Midbrain (tissue), 1 donor: ENCODE measurements at places on chromosomes 6 and 20.

- peak; percentile 42 for DNase-seq
Measured at GRCh38 chr6:70289299-70289698, 13.6 kb downstream of the COL9A1 start.

GRCh38 chr6:38391206-38391605, 248.5 kb downstream of the BTBD9 start:
- no peak for DNase-seq

DNA sequence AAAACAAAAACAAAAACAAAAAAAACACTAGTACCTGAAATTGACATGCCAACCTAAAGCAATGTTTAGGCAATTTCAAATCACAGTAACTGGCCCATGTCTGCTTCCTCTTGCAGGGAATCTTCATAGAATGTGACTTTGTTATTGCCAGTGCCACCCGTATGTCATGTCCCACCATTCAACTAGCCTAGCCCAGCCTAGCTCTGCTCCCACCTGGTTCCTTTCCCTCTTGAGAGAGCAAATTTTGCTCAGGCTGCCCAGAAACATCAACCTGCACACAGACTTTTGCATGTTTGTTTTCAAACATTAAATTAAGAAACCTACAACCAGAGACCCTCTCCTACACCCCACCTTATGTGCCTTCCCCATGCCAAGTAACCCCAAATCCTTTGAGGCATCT, 124.8 kb upstream of the SLC2A12 start:
- DNase-seq, result peak; percentile 56

DNA sequence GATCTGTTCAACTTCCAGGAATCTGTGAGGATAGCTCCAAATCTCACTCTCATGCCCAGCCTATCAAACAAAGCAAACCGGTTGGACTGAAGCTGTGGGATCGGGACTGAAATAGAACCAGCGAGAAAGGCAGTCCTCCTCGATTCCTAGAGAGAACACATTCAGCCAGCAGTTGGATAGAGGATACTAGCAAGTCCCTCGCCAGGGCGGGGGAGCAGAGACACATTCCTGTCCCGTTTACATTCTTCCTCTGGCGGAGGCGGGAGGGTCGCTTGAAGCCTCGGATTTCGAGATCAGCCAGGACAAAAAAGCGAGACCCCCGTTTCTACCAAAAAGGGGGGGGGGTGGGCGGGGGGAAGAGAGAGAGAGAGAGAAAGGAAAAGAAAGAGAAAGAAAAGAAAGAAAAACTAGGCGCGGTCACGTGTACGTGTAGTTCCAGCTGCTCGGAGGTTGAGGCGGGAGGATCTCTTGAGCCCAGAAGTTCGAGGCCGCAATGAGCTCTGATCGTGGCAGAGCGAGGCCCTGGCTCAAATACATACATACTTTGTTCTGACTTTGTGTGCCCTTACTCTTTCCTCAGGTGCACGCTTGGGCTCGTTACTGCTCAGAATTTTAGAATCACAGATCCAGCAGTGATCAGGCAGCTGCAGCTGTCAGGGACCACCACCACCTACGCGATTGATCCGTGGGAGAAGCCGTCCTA, 19.5 kb downstream of the ZNF311 start:
- DNase-seq, result peak; percentile 82

GRCh38 chr6:85429346-85429745, 20.5 kb upstream of the NT5E start:
- no peak for DNase-seq

- no peak for DNase-seq
Measured at GRCh38 chr6:10309457-10310329, 105.2 kb downstream of the TFAP2A start.

DNA sequence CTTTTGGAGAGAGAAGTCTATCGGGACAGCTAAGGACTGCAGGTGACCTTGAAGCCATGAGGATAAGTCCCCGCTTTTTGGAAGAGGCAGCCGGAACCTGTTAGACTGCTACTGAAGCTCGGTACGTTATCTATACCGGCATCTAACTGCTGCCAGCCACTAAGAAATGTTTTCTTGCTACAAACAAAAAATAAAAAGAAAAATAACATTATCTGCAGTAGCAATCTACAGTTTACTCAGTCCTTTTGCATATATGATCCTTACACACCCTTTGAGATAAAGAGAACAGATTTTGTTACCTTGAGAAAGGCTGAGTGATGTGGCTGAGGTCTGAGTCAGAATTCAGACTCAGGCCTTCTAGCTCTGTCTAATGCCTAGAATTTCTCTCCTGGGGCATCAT, 314.6 kb downstream of the CDH26 start:
- no peak for DNase-seq

DNA sequence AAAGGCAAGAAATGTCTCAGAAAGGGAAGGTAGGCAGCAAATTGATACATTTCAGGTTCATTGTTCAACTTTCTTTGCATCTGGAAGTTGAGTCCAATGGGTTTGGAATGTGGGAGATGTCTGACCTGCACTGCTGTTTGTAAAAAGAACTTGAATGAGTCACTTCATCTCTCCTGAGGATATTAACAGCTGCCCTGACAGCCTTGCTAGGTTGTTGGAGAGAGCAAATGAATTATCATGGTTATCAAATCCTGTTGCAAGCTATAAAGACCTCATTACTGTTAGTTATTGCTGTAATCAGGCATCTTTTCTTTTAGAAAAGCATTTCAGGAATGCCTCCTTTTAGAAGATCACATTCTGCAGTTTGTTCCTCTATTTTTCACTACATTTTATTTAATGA, 23.0 kb upstream of the FLRT3 start:
- DNase-seq, result no peak

DNA sequence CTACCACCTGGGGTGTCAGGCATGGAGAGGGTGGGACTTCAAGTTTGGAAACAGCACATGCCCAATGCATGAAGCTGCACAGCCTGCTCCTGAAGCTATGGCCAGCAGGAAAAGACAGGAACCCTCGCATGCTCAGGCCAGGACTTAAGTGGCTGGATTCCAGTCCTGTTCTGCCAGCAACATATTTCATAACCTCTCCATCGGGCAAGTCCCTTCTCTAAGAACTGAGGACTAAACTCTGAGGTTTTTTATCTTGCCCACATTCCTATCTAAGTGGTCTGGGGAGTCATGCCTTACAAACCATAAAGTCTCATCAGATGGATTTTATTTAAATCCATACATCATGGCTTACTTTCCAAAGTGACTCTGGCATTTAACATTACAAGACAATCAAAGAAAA, 27.5 kb upstream of the AGPAT4 start:
- DNase-seq, result no peak

- DNase-seq, result no peak
Measured at GRCh38 chr6:45513843-45514242, 136.1 kb upstream of the SUPT3H start.

- peak; percentile 59 for DNase-seq
Measured at GRCh38 chr6:167826230-167826895, 348 bp upstream of the AFDN start.

DNA sequence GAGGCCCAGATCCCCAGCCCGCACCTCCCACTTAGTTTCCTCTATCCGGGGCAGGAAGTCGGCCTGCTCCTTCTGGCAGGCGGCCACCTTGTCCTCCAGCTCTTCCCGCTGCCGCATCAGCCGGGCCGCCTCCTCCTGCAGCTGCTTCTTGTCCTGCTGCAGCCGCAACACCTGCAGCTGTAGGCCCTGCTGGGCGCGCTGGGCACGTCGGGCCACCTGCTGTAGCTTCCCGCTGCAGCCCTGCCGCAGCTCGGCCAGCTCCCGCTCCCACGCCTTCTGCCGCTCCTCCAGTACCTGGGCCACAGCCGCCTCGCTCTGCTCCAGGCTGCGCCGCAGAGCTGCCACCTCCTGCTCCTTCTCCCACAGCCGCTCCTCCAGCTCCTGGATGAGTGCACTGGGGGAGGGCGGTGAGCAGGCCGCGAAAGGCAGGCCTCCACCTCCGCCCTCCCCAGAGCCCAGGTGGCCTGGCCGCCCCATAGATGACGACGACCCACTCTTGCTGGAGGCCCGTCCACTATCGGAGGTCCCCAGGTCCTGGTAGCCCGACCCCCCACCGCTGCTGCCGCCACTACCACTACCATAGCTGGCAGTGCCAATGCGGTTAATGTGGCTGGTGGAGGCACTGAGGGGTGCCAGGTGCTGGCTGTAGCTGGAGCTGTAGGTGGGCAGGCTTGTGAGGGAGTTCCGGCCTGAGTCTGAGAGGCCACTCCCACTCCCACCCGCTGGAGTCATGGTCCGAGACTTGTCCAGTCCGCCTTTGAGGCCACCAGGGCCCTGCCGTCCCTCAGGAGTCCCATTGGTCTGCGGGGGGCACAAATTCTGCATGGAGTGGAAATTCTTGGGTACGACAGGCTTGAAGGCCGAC, 6.0 kb upstream of the FASTKD5 start:
- DNase-seq, result no peak

- no peak for DNase-seq
Measured at GRCh38 chr6:169857343-169858292, 106.2 kb downstream of the ERMARD start.

- no peak for DNase-seq
Measured at GRCh38 chr6:109121411-109121810, 26.1 kb downstream of the CEP57L1 start.

- no peak for DNase-seq
Measured at GRCh38 chr20:22999756-23000155, 35.4 kb upstream of the SSTR4 start.

GRCh38 chr6:53862662-53863462, 68.1 kb downstream of the LRRC1 start:
- DNase-seq, result peak; percentile 49

DNA sequence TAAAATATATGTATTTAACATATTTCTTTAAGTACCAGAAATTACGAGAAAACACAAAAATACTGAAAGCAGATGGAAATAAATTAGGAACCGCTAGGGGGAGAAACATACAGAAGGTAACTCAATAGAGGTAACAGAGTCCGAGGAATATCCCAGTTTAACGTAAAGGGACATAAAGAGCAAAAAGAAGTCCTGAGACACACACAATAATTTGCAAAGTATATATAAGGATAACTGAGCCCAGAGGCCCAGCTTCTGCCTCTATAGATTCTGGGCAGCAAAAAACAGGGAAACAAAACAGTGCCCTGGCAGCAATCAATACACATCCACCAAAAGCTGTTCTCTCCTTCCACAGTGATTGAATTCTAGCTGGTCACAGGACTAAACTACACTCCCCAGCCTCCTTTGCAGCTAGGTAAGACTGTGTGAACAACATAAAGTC, 15.1 kb downstream of the TBC1D32 start:
- no peak for DNase-seq

DNA sequence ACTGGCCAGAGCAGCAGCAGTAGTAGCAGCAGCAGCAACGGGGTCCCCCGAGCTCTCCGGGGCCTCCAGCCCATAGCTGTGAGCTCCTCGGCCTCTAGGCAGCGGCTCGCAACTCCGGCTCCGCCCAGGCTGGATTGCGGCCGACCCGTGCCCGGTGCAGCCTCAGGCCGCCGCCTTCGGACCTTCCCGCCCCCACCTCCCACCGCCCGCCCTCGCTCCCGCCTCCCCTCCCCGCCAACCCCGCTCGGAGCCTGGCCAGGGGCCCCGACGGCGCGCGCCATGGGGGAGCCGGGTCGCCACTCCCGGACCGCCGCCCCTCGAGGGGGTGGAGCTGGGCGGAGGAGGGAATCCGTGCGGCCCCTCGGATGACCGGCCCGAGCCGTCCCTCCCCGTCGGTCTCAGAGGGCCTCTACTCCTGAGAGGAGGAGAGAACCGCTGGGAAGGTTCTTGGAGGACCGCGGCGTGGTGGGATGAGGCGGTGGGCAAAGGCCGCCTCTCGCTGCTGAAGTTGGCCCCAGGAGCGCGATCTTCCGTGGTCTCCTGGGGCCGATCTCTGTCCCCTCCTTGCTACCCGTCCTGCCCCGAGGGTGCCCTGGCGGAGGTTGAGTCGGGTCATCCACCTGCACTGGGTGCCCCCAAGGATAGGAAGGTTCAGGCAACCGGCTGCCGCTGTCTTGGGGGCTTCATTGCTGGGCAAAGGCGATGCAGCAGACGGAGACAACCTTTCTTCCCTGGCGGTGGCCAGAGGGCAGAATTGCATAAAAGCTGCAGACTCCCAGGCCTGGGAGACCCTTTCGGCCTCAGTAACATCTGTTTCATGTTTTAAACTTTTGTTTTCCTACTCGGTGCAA, at the start of gene ADAM33:
ADAM33 (minus strand) TSS at position 80 of the 851 bp plus-strand sequence; CDS start at position 74, 6 bp downstream.
- DNase-seq, result no peak

GRCh38 chr6:158041370-158041769, 59.7 kb downstream of the SYNJ2 start:
- no peak for DNase-seq

DNA sequence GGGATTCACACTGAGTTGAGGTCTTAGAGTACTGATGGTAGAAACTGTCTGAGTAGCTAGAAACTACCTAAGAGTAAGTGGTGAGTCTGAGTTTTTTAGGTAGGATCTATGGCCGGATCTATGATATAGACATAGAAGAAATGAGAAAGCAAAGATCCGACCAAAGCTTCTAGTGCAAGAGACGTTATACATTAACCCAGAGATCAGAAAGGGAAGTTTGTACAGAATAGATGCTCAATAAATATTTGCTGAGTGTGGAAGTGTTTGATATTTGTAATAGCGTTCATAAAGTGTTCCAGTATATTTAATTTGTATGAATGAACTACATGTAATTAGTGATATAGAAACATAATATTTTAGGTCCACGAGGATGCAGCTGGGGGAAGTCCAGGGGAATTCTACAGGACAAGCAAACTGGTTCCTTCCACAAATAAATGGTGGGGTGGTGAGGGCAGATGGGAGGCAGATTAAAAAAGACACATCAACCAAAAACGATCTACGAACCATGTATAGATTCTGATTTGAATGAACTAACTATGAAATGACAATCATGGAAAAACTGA, 31.9 kb upstream of the JARID2 start:
- DNase-seq, result no peak

- DNase-seq, result no peak
Measured at GRCh38 chr6:35388030-35388429, 45.7 kb downstream of the PPARD start.

DNA sequence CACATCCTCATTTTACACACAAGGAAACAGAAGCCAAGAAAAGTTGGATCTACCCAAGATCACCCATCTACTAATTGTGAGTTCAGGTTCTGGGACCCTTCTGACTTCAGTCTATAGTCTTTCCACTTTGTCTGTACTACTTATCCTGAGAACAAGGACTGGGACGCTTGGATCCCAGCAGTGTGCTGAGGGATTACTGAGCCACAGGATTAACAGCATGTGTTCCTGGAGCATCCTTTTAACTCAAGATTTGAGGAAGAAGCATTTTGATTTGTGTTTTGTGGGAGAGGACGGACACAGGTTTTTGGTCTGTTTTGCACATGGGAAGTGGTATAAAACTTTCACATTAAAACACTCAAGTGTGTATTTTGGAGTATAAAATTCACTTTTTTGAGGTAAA, 4.4 kb downstream of the ENPP4 start:
- no peak for DNase-seq

- DNase-seq, result no peak
Measured at GRCh38 chr6:21523652-21524051, 69.9 kb upstream of the SOX4 start.

GRCh38 chr20:59933849-59934585, 580 bp upstream of the SYCP2 start:
- DNase-seq, result peak; percentile 88

GRCh38 chr6:138864343-138864890, 68.5 kb downstream of the ECT2L start:
- no peak for DNase-seq

GRCh38 chr6:132341646-132342045, 59.6 kb downstream of the MOXD1 start:
- no peak for DNase-seq

GRCh38 chr6:143755301-143755744, 77.6 kb downstream of the PHACTR2 start:
- DNase-seq, result no peak
